ENCODE measurements at places on chromosomes 6 and 20.

DNA sequence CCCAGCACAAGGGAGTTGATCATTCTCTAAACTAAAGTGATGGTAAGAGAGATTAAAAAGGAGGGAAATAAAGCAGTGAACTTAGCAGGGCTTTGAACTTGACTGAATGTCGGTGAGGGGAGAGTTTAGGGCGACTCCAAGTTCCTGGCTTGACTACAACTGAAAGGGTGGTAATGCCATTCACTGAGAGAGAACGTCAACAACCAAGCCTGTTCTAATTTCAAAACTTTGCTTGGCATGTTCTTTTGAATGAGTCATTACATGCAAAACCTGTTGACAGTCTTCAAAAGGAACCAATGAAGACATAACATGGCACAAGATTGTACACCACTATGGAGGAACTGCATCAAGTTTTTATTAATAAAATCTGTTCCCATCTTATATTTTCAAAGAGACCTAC is 10.3 kb upstream of the MYB start:
- H3K36me3 ChIP-seq = no peaks in the 10 kb centered on the region
- peak; percentile 53 for DNase-seq
- peak overlapping the region; percentile 21 for H3K27ac ChIP-seq
- H3K4me3 ChIP-seq = no peak overlapping the region

DNA sequence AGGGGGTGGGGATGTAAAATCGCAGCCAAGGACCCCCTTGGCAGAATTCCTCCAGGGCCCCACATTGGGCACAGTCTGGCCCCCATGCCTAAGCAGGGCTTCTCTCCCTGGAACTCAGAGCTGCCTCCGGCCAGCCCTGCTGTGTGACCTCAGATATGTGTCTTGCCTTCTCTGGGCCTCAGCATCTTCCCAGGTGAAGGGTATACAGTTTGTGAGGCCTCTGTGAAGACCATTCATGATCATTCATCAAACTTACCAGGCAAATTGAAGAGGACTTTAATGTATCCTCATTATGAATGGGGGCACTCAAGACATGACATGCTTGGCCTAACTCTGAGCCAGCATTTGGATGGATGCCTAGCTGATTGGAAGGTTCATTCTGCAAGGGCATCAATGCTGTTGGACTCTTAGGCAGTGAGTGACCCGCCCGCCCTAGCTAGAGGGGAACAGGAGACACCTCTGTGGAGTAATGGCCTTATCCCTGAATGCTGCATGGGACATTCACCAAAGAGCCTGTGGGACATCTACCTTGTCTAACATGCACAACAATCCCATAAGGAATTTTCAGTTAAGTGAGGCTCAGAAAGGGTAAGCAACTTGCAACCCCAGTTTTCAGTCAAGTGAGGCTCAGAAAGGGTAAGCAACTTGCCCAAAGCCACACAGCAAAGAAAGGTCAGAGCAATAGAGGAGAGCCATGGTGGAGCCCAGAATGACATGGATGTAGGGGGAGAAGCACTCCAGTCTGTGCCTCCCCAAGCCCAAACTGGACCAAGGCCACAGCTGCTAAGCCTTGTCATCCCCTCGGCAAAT is 535 bp downstream of the CCN5 start:
- H3K27ac ChIP-seq = peak overlapping the region; percentile 73
- H3K4me3 ChIP-seq = peak overlapping the region; percentile 24
- no peak for DNase-seq
- no peaks in the 10 kb centered on the region for H3K27me3 ChIP-seq

DNA sequence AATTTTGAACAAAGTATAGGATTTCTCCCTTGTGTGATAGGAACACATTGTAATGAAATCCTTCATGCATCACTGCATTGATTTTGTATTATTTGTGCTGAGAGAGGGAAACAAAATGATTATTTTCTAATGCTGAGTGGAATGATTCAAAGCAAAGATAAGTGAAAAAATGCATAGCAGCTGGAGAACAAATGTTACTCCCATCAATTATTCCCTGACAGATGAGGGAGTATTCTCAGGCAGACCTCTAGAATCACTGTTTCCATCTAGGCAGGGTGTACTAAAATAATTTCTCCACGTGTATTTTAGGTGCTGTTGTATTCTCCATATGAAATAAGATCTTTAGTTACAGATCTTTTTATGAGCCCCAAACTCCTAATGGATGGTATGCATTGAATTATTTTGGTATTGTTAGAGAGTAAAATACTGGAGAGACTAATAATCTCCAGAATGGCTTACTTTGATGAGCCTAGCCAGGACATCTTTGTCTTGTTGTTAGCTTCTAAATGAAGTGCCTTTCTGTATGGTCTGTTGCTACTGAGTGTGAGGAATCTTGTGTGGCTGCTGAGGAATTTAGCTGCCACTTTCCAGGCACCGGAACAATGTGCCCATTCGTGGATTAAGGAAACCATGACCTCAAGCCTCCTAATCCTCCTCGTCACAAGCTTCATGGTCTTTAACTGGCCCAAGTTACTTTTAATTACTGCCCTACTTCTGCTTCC is 39.6 kb downstream of the RNF217 start:
- no peaks in the 10 kb centered on the region for H3K27me3 ChIP-seq
- H3K36me3 ChIP-seq = no peaks in the 10 kb centered on the region
- H3K4me3 ChIP-seq = no peak overlapping the region

- no peak overlapping the region for H3K4me3 ChIP-seq
- no peaks in the 10 kb centered on the region for H3K4me1 ChIP-seq
- no peaks in the 10 kb centered on the region for H3K36me3 ChIP-seq
These were observed 38.5 kb downstream of the DLGAP4 start for GRCh38 chr20:36344517-36345132.

DNA sequence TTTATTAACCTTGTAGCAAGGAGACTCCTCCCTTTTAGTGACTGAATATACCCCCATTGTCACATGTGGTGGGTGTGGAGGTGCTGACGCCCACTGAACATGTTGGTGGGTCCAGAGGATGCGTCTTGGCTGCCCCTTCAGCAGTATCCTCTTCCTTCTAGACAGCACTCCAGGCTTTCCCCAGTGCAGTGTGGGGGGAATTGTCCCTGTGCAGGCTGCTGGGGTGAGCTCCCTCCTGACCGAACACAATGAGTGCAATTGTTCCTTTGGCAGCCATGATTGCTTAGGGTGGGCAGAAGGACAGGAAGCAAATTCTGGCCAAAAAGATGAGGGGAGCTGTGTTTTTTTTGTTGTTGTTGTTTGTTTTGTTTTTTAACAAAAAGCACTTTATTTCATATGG is 209.3 kb upstream of the PDE10A start:
- H3K27ac ChIP-seq = no peak overlapping the region
- peaks cover 5% of the 10 kb centered on the region for H3K4me1 ChIP-seq
- peaks cover 64% of the 10 kb centered on the region for H3K27me3 ChIP-seq
- H3K4me3 ChIP-seq = no peak overlapping the region
- no peaks in the 10 kb centered on the region for H3K36me3 ChIP-seq

GRCh38 chr6:23002044-23002619 is 432.8 kb downstream of the HDGFL1 start:
- H3K27ac ChIP-seq = no peak overlapping the region
- no peaks in the 10 kb centered on the region for H3K27me3 ChIP-seq
- no peaks in the 10 kb centered on the region for H3K4me1 ChIP-seq
- no peak for DNase-seq

DNA sequence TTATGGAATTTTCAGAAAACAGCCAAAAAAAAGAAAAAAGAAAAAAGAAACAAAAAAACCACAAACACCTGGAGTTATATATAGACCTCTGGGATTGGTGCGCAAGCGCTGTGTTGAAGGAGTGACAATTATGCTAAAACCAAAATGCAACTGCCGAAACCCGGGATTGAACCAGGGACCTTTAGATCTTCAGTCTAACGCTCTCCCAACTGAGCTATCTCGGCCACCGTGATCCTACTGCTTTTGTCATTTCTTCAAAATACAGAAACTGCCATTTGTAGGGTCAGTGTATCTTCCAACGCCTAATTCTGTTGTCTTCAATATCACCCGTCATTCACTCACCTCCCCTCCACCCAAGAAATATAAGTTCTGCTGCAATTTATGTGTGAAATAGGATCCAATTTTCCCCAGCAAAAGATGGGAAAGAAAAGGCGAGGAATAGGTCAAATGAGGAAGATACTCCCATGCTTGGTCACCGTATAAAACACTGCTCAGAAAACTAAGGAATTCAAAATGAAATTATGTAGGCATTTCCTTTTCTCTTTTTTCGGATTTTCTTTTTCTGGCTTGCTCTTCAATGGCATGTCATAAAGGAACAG is 116.0 kb downstream of the TRIM27 start:
- peak; percentile 76 for DNase-seq
- no peaks in the 10 kb centered on the region for H3K27me3 ChIP-seq

- H3K4me1 ChIP-seq = peaks cover 15% of the 10 kb centered on the region
- H3K4me3 ChIP-seq = no peak overlapping the region
- H3K27ac ChIP-seq = no peak overlapping the region
- peak; percentile 71 for DNase-seq
- no peaks in the 10 kb centered on the region for H3K27me3 ChIP-seq
These were observed 25.7 kb downstream of the EZR start for GRCh38 chr6:158793432-158793831.

DNA sequence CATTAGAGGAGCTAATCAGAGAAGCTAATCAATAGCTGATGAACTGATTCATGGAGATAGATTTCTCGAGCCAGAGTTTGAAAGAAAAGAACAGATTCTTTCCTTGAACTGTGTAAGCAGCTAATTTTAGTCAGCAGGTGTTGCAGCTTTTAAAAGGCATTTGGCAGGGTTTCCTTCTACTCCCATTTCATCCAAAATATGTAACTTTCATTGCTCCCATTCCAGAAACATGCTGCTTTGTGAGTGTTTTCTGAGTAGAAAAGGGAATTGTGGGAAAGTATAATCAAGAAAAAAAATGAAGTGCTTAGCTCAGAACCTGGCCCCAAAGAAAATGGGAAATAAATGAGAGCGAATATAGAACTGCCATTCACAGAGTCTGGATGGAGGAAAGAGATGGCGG is 20.8 kb downstream of the SLC35F1 start:
- H3K4me1 ChIP-seq = no peaks in the 10 kb centered on the region
- no peak for DNase-seq
- H3K27me3 ChIP-seq = peaks cover 3% of the 10 kb centered on the region
- H3K4me3 ChIP-seq = no peak overlapping the region
- H3K36me3 ChIP-seq = no peaks in the 10 kb centered on the region
